Activated T-cell treated with anti-CD3 and anti-CD28 coated beads for 4 hours (primary cell): ENCODE measurements at places on chromosomes 12 and 14.

DNA sequence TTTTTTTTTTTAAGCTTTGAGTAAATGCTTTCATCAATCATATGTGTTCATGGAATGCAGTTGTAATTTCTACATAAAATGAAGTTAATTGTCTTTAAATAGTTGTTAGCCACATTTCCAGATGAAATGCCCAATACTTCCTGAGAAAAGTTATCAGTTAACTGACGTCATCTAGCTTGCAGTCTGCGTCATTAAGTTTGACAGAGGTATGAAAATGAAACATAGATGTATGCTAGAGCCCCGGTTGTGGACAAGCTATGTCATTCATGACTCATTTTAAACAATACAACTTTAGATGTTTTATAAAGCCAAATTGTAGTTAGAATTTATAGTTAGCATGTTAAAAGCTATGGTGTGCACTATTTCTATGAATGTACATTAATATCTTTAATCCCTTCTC is 90.7 kb downstream of the PLEKHA5 start:
- no peak for DNase-seq

DNA sequence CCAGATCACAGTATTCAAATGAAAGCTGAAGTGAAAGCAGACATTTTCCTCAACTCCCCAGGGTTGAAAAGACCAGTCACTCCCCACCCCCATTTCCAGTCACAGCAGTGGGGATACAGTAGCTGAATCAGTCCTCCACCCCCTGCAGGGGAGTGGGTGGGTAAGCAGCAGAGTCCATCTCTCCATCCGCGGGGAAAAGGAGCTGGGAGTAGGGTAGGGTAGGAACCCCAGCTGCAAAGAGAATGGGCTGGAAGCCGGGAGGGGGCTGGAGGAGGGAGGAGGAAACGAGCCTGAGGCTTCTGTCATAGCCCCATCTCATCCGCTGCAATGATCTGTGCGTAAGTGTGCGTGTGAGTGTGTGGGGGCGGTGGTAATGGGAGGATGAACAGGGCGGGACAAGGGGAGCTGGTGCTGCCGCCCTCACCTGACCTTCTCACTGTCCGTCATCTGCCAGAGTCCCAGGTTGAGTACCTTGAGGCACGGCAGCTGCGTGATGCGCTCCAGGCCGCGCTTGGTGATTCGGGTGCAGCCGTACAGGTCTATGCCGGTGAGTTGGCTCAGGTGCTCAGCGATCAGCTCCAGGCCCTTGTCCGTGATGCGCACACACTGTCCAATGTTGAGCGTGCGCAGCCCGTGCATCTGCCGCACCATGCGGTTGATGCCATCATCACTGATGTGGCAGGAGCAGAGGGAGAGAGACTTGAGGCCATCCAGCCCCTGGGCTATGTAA is 1.8 kb downstream of the FBXL14 start:
- peak; percentile 59 for DNase-seq

DNA sequence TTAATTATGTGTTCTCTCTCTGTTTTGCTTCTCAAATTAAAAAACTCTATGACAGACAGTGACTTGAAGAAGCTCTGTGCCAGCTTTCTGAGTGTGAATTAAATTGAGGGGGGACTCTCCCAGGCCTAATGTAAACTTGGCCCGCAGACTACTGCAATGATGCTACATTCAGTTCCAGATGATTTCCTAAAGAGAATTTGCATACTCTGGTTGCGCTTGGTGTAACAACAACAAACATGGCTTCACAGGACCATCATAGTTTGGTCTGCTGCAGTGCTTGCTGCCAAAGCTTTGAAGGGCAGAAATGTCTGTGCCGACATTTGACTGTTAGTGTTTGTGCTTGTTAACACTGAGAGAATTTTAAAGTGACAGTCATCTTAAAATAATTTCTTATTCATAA is 25.0 kb downstream of the CFAP54 start:
- no peak for DNase-seq

- no peak for DNase-seq
These were observed 267.7 kb downstream of the SLC6A15 start for GRCh38 chr12:84644908-84645307.

DNA sequence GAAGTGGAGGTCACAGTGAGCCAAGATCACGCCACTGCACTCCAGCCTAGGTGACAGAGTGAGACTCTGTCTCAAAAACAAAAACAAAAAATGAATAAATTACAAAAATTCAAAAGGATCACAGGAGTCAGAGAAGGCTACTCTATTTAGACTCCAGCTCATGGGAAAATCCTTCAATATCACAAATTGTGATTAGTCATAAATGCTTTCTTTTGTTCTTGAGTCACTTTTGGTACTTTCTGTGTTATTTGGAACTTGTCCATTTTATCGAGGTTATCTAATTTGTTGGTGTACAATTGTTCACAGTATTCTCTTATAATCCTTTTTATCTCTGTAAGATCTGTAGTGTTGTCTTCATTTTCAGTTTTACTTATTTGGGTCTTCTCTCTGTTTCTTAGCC is 18.9 kb downstream of the ALDH2 start:
- no peak for DNase-seq

GRCh38 chr14:103633391-103633790 is 4.4 kb downstream of the KLC1 start:
- DNase-seq: no peak
